ENCODE measurements at places on chromosomes 4 and X.

DNA sequence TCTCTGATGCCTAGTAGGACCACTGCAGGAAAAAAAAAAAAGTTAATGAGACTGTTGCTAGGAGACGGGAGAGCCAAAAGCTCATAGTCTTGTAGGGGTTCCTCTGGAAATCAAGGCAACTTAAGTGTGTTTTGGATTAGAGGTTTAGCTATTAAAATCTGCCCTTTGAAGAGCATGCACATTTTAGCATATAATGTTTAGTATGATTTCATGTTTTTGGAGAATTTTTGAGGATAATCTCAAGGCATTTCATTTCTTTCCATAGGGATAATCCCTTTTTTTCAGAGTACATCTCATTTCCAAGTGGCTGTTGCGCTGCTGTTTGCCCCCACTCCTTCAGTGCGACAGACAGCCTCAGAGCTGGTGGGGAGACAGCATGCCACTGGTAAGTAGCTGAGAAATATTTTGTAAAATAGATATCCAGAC lies at the start of gene LINC00632:
TSS of gene LINC00632 (plus strand) at position 339 of the 426 bp plus-strand sequence.
- DNase-seq: no peak

DNA sequence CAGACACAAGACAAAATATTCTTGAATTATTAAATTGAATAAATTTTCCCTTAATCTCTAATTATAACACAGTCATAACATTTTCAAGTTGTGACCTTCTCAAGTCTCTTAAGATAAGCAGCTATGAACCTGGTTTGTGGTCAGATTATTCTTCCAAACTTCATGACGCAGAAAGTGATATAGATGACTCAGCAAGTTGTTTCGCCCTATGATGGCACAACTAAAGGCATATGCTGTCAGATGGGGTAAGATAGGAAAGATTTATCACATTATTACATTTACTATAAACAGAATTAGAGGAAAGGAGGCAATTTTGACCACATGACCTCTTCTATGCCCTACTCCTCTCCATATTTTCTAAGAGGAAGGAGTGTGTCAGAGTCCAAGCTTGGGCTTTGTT lies 4.6 kb upstream of the DCAF12L2 start:
- no peak for DNase-seq

- DNase-seq: no peak
Measured at GRCh38 chr4:61199873-61200186, 296 bp upstream of the ADGRL3 start.

DNA sequence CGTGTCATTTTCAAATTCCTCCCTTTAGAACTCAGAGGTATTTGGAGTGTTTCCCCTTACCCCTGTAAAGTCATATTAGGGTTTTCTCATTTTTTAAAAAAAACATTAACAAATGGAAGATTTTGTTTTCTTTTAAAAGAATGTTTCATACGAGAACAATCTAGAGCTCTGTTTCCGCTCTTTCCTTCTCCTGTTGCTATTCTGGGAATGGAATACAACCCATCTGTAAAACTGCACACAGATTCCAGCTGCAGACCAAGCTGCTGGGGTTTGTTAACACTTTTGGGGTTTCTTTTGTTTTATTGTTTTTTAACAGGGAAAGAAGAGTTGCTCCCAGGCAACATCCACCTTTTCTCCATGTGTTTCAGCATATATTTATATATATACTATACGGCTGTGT lies 61.3 kb downstream of the HCCS start:
- no peak for DNase-seq

DNA sequence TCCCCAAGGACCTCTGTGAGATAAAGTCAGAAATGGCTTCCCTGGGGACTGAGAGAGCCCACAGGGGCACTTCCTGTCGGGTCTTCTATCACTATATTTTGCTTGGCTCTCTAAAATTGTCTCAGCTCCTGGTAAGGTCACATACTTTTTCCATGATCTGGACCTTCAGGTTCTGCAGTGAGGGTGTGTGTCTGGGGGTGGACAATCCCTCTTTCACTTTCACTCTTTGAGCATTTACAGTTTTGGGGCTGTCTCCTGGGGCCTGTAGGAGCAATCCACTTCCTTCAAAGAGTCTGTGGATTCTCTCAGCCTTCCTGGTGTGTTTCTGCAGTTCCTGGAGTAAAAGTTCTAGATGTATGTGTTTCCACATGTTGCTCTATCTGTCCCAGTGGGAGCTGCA lies 335.7 kb downstream of the FSTL5 start:
- DNase-seq: no peak

GRCh38 chr4:65302145-65302544 lies 368.1 kb downstream of the EPHA5 start:
- no peak for DNase-seq

All from effector memory CD4-positive, alpha-beta T cell (primary cell).